NCI-H187 treated with DMSO at 0.1 percent for 48 hours (cell line): ENCODE measurements at places on chromosomes 6 and 20.

DNA sequence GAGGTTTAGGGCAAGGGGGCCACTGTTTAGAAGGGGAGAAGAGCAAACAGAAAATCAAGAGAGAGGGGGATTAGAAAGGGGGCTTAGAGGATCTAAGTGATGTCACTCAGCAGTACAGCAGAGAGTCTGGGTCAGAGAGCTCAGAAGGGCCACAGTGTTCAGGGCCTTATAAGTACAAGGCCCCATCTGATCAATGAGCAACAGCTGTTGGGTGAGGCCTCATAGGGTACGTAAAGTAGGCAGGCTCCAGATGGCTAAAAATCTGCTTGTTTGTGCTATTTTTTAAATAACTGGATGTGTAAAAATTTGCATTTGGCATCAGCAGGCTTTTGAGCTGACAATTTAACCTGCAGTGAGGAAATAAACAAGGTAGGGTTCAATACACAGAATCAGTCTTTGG lies 149.8 kb downstream of the SH3BGRL2 start:
- DNase-seq = no peak

GRCh38 chr6:37940074-37940847 lies 120.7 kb downstream of the ZFAND3 start:
- no peak for DNase-seq

DNA sequence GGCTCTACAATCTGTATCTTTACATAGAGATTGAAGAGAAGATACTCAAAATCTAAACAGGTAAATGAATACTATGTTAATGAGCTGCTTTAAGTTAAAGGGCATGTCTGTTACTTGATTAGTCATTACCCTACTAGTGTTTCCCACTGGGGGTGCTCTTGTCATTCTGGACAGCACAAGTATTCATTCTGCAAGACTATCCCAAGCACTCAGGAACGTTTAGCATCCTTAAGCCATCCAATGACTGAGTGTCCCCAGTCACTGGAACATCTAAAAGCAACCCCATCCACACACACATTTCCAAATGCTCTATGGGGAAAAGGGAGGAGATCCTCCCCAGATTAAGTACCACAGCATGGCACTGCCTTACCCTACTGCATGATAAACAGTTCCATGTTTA lies 25.7 kb downstream of the EZR start:
- no peak for DNase-seq

DNA sequence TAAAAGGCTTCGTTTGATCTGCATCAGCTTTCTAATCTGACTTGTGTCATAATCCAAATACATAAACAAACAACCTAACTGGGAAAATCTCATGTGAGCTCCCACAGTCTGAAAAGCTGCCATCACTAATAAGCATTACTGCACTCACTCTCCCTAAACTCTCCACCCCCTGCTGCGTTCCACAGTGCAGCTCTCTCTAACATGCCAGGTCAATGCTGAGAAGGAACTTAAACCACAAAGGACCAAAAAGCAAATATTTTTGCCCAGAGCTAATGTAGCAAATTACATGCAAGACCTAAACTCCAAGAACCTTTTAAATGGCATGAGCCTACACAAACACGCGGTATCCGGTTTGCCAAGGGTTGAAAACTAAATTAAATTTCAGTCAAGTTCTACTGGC lies 542.3 kb upstream of the JARID2 start:
- no peak for DNase-seq

DNA sequence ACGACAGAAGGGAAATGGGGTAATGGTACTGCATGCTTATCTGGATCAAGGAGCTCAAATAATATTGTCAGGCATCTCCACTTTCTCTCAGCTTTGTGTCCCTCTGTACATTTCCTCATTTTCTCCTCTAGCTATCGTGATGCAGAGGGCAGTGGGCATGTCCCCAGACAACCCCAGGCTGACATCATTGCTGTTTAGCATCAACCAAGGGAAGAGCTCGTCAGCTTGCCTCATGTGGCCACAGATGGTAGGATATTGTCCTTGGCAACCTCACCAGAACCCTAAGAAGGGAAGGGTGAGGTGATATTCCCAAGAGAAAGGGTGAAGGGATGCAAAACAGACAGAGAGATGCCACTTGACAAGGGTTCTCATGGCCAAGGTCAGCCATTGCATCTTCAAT lies 58.3 kb downstream of the MAFB start:
- no peak for DNase-seq

DNA sequence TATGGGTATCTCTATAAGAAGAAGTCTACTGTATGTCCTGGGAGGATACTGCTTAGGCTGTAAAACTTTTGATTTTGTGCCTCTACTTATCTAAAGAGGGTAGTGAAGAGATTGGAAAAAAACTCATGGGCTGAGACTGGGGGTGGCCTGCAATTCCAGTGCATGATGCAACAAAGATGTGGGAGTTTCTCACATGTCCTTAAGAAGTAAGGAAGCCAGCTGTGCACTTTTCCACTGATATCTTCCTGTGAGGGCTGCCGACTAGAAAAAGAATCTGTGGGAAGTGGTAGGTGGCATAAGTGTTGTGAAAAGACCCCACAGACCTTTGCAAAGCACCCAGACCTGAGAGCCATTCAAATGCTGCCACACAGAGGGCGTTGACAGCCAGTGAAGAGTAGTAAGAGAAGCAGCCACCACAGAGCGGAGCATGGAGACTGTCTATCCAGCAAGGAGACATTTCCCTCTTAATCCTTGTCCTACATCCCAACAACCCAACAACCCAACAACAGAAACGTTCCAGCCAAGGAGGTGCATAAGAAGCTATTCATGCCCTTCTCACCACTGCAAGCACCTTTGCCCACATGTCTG lies 65.1 kb downstream of the PFDN4 start:
- DNase-seq = no peak

- DNase-seq = no peak
Observed at GRCh38 chr6:108113557-108114519, 39.3 kb upstream of the OSTM1 start.

GRCh38 chr20:62918831-62919230 lies 7.5 kb downstream of the DIDO1 start:
- no peak for DNase-seq

GRCh38 chr6:134425513-134425912 lies 107.6 kb upstream of the SGK1 start:
- no peak for DNase-seq

- no peak for DNase-seq
Observed at GRCh38 chr6:152184573-152184916, 377.1 kb downstream of the ESR1 start.

DNA sequence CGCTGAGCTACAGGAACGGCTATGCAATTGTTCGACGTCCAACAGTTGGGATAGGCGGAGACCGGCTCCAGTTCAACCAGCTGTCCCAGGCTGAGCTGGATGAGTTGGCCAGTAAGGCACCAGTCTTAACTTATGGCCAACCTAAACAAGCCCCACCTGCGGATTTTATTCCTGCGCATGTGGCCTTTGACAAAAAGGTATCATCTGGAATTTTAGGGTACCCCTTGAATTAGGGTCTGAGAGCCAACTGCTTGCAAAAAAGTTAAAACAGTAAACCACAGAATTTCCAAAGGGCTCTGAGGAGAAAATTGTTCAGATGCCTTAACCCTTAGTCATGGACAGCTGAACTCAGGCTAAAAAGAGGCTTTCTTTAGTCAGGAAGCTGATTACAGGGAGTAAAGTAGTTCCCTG lies 3.8 kb downstream of the EFHC1 start:
- DNase-seq = no peak

GRCh38 chr20:49482621-49483017 lies at the start of gene KCNB1:
TSS of gene KCNB1 (minus strand) at chr20:49482668. CDS start at chr20:49482480, 188 bp downstream.
- DNase-seq = no peak

DNA sequence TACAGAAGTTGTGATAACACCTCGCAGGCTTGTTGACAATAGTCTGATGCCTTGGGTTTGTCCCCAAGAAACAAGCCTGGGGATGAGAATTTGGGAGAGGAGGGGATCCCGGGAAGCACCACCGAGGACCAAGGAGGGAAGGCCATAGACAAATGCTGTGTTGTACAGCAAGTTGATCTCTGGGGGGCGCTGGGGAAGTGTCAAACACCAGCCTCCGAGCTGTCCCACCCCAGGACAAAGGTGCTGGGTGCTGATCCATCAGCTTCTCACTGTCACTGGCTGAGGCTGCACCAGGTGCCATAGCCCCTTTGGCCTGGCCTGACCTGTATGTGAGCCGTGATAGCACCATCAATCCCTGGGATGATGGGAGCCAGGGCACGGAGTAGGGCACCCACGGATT lies 64.0 kb downstream of the SYNDIG1 start:
- no peak for DNase-seq

DNA sequence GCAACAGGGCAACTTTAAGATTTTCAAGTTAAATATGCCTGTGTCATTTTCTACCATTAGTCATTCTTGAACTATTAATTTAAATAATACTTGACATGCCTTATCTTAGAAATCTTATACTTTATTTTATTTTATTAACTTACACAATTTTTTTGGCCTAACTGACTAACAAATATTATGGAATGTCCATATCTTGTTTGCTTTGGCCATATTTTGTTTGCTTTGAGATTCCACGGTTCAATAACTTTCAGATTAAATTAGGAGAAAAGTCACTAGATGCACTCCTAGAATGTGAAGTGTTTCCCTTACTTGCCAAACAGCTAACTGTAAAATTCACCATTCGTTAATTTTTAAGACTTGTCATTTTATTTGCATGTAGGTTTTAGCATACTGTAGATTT lies 684.0 kb upstream of the MANEA start:
- no peak for DNase-seq

GRCh38 chr6:148251891-148252290 lies 90.7 kb upstream of the SASH1 start:
- DNase-seq = no peak

DNA sequence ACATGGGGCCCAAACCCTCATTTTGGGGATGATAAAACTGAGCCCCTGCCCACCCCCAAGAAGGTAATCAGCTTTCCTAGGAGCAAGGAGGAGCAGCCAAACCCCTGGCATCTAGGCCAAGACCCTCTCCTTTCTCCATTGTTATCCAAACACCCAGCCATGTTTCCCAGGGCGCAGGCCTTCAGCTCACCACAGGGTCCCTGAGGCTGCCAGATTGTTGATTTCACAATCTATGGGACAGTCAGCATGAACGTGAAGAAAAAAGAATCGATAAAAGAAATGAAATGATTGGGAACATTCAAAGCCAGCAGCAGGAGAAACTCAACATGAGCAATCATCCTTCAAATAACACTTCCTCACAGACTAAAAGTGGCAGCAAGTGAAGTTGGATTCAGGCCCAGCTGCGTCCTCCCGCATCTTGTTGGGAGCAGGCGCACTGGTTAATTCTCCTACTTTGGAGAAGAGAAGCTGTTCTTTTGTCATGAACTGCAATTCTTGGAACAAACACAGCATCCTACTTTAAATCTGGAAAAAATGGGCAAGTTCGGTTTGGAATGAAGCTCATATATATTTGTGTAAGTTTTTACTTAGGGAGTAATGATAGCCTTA lies 241.8 kb upstream of the PRDM1 start:
- no peak for DNase-seq

GRCh38 chr6:28968476-28968875 lies 36.6 kb downstream of the ZNF311 start:
- DNase-seq = no peak

GRCh38 chr20:7523288-7523687 lies 417.0 kb downstream of the HAO1 start:
- no peak for DNase-seq

GRCh38 chr6:41522780-41523548 lies 23.2 kb upstream of the FOXP4 start:
- no peak for DNase-seq

GRCh38 chr6:143068001-143068400 lies 7.3 kb downstream of the AIG1 start:
- no peak for DNase-seq

GRCh38 chr6:13674533-13675190 lies 37.0 kb downstream of the RANBP9 start:
- no peak for DNase-seq

DNA sequence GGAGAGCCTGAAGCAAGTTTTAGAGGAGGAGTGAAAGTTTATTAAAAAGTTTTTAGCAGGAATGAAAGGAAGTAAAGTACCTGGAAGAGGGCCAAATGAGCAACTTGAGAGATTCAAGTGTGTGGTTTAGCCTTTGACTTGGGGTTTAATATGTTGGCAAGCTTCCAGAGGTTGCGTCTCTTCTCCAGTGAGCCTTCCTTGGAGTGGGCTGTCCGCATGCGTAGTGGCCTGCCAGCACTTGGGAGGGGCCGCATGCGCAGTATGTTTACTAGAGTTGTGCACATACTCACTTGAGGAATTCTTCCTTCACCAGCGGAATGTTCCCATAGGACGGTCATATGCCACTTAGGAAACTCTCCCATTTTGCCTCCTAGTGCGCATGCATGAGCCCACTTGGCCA lies 235.2 kb downstream of the ALDH8A1 start:
- DNase-seq = no peak

- no peak for DNase-seq
Observed at GRCh38 chr6:74510878-74511277, 695.0 kb downstream of the COL12A1 start.

GRCh38 chr20:44619294-44619693 lies 32.2 kb downstream of the ADA start:
- no peak for DNase-seq
